ENCODE measurements at places on chromosomes 7 and 10.

GRCh38 chr10:36423821-36424248 is 701.6 kb upstream of the ANKRD30A start:
- DNase-seq, result no peak

GRCh38 chr7:106285855-106286492 is 1.2 kb upstream of the NAMPT start:
- no peak for DNase-seq

DNA sequence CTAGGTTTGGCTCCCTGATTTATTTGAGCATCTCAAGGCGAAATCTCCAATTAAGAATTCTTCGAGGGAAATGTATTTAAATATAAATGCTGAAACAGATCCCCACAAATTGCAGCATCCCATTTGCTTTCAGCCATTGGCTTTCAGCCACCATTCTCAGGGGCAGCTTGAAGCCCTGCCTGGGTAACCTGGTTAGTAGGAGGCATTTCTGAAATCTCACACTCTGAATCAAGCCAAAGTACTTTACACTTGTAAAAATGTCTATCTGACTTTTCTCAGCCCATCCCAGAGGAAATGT is 49.1 kb downstream of the GCC1 start:
- DNase-seq, result no peak

DNA sequence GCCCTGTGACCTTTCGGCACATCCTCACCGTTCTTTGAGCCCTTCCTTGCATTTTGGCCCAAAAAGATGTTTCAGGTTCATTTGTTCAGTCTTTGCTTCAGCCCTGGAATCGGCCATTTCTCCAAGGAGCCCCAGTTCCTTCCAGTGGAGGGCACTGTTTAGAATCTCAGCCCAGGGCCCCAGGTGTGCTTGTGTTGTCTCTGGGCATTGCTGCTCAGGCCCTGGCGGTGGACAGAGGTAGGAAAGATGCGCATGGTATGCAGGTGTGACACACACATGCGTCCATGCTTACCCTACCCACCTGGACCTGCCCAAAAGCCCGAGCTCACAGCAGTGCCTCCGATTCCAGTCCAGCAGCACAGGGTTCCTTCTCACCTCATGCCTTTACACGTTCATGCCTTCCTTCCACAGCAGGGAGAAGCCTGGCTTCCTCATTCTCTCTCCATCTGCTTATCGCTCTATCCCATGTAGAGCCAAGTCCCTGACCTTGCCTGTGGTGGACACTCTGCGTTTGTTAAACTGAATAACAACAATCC is 70.6 kb downstream of the LHPP start:
- no peak for DNase-seq

DNA sequence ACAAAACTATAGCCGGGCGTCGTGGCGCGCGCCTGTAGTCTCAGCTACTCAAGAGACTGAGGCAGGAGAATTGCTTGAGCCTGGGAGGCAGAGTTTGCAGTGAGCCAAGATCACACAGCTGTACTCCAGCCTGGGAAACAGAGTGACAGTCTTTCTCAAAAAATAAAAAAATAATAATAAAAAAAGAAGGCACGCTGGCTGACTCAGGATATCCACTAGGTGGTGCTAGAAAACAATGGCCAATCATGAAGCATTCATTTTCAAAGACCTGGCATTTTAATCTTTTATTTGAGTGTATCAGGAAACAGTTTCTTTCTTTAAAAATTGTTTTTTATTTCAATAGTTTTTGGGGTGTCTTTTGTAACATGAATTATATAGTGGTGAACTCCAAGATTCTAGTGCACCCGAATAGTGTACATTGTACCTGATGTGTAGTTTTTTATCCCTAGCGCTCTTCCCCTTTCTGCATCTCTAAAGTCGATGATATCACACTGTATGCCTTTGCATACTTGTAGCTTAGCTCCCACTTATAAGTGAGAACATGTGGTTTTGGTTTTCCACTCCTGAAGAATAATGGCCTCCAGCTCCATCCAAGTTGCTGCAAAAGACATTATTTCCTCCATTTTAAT is 88.6 kb downstream of the LYZL1 start:
- no peak for DNase-seq

- DNase-seq, result no peak
Measured at GRCh38 chr10:104274762-104275721, 6.1 kb downstream of the GSTO2 start.

DNA sequence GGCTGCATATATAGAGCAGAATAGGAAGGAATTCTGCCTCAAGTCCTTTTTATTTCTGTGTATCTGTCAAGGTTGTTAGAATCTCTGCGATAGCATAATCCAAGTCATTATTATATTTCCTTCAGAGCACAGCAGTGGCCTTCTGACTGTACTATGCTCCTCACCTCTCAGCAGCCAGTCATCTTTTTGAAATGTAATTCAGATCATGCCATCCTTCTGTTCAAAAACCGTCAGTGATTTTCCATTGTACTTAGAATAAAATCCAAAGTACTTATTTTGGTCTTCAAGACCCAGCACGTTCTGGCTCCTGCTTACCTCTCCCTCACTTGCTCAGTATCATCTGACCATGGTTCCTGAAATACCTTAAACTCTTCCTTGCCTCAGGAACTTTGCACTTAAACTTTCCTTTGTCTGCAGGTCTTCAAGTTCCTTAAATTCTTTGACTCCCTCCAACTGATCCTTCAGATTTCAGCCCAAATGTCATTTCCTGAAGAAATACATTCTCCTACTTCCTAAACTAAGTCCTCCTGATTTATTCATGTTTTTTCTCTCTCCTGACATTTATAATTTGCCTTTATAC is 112.4 kb downstream of the ST7 start:
- DNase-seq, result no peak

DNA sequence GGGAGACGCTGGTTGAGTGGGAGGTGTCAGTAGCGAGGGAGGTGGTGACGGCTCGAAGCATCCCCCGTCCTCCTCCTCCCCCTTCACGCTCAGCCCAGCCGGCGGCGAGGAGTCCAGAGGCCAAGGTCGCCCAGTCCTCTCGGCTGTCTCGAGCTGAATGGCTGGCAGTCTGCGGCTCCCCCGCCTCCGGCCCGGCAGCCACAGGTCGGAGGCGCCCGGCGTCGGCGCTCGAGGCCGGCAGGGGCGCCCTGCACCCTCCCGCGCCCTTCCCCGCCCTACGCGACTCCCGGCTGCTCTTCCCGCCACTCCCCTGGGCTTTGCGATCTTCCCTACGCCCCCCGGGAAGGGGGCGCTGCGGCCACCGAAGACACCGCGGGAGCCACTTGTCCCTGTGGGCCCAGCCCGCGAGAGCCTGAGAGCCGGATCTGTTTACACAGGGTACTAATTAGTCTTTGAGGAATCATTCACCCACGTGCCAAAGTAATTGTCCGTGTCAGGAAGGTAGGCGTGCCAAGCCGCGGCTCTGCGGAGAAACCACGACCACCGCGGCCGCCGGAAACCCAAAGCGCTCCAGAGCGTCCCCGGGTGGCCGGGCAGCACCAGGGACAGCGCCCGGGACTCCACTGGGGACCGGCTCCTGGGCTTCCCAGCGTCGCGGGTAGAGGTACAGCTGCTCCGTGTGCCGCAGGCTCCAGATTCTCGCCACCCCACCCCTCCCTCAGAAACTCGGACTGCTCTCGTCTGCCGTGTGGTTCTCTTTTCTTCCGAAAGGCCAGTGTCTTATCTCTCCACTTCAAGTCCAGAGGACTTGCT is at the start of gene NXPH1:
Gene NXPH1 (plus strand): TSS at position 133 of the 813 bp plus-strand sequence.
- no peak for DNase-seq

- DNase-seq, result no peak
Measured at GRCh38 chr7:157949711-157950110, 612.9 kb downstream of the DNAJB6 start.

GRCh38 chr10:110793128-110793812 is 78.5 kb upstream of the PDCD4 start:
- DNase-seq, result no peak

DNA sequence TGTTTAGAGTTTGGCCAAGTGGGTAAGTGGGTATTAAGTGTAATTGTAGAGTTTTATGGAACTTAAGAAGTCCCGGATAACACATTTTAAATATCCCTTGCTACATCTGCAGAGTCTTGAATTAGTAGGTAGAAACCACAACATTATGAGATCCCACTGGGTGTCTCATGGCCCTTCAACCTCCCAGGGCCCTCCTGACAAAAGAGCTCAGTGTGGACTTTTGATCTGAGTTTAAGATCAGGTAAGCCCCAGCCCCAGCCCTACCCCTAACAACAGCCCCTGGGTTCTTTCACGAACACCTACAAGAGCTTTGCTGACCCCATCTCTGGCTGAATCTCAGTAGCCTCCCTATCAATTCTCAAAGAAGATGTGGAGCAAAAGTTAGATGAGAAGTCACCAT is 65.4 kb upstream of the STK17A start:
- DNase-seq, result no peak
